ENCODE measurements at places on chromosomes 4 and X.

DNA sequence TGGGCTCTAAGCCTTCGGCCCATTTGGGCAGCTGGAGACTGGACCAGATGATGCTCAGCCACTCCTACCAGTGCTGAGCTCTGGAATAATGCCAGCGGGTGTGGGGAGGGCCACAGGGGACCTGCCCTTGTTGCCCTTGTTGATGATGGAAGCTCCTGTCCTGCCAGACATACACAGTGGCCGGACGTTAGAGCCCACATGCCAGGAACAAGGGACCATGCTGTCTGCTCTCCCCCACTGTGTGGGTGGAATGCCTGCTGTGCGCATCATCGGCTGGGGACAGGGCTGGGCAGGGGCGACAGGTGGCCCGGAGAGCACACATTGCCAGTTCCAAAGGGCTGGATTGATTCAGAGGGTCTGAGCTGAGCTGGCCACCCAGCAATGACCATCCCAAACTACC lies 2.0 kb downstream of the ABLIM2 start:
- no peak for DNase-seq

DNA sequence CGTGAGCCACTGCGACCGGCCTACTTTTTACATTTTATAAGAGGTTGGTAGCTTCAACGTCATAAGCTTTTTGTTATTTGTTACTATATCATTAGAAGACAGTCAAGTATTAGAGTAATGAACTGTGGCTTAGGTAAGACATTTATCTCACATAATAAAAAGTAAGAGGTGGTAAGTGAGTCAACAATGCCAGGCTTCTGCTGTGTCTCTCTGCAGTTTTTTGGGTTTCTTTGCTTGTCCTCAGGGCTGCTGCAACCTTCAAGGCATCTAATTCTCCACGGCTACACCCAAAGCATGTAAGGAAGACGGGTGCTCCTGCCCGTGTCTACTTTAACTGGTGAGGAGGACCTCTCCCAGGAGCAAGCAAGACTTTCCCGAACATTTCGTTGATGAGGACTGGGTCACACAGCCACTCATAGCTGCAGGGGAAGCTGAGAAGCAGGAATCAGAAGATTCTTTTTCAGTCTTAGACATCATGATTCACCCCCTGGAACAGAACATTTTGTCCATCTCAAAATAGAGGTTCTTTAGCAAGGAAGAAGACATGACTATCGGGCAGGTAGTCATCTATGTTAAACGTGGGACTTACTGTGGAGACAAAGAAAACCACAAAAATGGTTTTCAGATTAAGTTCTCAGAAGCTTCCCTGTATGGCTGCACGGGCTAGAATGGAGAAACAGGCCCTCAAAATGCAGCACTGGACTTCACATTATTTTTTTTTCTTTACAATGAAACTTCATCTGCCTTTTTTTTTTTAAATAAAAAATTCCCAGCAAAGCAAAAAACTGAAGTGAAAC lies 13.0 kb upstream of the RHOH start:
- DNase-seq = no peak

DNA sequence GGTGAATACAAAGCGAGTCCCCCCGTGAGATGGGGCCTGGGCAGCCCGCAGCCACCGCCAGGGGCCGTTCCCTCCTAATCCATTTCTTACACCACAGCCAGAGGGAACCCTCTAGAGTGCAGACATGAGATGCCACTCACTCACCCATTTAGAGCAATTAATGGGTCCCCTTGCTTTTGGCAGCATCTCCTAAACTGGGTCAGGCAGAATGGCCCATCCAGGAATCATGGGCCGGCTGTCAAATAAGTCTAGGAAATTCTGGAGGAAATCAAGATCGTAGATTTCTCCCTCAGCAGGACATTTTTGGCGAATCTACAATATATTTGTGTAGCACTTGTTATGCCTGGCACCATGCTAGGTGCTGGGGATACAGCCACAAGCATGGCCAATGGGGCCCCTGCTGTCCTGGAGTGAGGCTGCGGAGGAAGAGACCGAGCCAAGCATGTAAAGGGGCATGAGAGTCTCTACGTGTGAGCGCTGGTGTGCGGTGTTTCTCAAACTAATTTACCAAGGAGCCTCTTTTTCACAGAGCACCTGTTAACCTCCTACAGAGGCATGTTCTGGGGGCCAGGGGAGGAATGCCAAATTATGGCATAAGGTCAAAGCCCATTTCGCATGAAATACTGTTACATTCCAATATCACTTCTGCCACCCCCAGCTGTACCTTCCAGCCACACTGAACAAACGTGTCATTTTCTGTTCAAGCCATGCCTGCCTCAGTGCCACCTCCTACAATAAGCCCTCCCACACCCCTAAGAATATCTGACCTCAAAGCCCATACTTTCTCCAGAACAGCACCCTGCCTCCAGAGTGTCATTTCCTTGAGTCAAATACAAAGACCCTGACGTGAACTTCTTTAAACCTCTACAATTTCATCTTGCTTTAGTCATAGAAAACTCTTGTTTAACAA lies 28.1 kb upstream of the JAKMIP1 start:
- no peak for DNase-seq

DNA sequence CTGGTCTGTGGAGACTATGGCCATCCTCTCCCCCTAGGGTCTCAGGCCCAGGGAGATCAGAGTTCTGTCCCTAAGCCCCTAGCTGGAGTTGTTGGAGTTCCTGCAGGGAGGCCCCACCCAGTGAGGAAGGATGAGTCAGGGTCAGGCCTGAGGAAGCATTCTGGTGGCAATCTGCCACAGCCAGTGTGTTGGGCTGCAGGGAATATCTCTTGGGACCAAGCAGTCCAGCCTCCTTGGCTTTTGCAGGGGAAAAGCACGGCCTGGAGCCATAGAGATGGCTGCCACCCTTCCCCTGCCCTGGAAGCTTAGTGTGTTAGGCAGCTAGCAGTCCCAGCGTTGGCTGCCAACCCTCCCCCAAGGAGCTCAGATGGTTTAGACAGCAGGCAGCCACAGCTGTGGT lies 202.4 kb downstream of the RTL9 start:
- DNase-seq = no peak

GRCh38 chr4:128275346-128275745 lies 12.3 kb downstream of the PGRMC2 start:
- no peak for DNase-seq

DNA sequence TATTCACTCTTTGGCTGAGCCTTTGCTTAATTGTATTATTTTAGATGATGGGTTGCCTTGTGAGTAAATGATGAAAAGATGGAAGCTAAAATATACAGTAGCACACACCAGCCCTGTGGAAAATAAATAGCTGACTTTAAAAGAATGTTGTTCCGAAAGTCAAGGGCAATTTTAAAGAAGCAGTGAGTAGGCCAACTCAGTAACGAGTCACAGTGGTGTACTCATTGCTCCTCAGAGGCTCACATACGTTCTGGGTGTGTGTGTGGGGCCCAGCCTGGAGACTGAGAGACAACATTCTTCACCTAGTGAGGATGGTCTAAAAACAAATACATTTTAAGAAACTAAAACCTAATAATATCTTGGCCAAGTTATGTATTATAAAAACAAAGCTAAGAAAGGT lies 640.3 kb downstream of the TRIML1 start:
- peak; percentile 9 for DNase-seq

- DNase-seq = peak; percentile 75
Observed at GRCh38 chr4:26568446-26568994, 15.4 kb upstream of the TBC1D19 start.

GRCh38 chr4:112201915-112202505 lies 29.6 kb upstream of the AP1AR start:
- no peak for DNase-seq

DNA sequence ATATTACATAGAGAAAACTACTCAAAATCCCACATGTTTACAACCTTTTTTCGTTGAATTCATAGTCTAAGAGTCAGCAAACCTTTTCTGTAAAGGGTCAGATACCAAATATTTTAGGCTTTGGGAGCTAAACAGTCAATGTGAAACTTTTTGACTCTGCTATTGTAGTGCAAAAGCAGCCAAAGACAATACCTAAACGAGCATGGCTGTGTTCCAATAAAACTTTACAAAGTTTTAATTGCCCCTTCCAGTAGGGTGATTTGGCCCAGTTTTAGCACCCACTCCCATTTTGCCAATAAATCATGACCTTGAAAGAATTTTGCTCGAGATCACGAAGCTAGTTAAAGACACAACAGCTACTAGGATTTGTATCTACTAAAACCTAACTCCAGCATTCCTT lies 147.2 kb downstream of the ANKRD50 start:
- DNase-seq = no peak

GRCh38 chrX:142663330-142664095 lies 362.2 kb upstream of the SPANXN4 start:
- DNase-seq = no peak

DNA sequence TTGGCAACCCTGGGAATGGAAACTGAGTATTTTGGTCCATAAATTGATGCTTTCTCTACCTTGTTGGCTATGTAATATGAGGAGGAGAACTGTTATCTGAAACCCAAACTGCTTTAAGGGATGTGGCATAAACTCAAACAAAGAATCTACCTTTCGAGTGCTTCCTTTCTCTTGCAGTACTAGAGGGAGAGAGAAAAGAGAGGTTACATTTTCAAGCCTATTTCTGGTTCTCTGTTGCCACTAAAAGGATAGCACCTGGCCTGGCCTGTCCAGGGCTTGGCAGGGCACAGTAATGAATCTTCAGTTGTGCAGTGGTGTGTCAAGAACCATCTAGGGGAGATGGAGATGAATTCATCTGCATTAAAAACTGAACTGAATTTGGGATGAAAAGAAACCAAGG lies 308.6 kb downstream of the PTTG2 start:
- no peak for DNase-seq

DNA sequence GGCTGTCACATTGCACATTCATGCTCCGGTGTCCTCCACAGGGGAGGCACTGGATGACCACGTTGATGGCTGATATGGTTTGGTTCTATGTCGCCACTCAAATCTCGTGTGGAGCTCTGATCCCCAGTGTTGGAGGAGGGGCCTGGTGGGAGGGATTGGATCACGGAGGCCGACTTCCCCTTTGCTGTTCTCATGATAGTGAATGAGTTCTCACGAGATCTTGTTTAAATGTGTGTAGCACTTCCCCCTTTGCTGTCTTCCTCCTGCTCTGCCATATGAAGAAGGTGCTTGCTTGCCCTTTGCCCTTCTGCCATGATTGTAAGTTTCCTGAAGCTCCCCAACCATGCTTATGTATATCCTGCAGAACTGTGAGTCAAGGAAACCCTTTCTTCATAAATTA lies 22.3 kb upstream of the NAT8L start:
- DNase-seq = no peak

DNA sequence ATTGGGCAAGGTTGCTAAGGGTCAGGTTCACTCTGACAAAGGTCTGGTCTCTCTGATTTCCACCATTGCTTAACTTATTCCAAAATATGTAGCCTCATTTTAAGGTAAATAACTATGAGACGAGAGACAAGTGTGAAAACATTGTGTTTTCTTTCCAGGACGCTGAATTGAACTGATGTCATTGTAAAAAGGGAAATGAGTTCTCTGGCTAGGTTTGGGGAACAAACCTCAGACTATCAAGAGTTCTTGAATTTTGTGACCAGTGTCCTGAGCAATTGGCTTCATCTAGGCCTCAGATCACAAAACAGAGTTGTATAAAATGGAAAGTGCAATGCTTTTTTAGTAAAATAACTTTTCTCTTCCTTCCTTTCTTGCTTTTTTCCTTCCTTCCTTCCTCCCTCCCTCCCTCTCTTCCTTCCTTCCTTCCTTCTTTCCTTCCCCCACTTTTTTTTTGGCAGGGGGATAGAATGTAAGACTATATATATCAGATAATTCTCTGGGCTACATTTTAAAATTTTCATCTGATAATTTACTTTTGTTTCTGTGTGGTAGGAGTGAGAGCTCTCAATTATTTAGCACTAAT lies 30.8 kb upstream of the CXCL8 start:
- DNase-seq = no peak

- no peak for DNase-seq
Observed at GRCh38 chrX:124341396-124342132, 4.8 kb upstream of the SH2D1A start.

DNA sequence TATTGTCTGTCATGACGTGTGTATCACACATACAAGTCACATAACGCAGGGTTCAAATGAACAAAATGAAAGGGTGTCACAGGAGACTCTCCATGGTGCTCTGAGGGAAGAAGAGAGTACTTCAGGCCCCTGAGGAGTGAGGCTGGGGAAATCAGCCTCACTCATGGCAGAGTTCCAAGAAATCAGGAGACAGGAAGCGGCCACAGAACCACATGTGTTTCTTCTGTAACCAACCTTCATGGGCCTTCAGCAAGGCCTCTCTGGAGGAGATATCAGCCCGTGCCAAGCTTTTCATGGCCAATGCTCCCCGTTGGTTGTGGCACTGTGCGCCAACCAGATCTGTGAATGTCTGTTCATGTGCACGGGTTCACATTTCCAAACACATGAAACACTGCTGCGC lies 76.0 kb downstream of the NAT8L start:
- peak; percentile 29 for DNase-seq

- DNase-seq = no peak
Observed at GRCh38 chrX:153967536-153968224, 3.9 kb downstream of the HCFC1 start.

DNA sequence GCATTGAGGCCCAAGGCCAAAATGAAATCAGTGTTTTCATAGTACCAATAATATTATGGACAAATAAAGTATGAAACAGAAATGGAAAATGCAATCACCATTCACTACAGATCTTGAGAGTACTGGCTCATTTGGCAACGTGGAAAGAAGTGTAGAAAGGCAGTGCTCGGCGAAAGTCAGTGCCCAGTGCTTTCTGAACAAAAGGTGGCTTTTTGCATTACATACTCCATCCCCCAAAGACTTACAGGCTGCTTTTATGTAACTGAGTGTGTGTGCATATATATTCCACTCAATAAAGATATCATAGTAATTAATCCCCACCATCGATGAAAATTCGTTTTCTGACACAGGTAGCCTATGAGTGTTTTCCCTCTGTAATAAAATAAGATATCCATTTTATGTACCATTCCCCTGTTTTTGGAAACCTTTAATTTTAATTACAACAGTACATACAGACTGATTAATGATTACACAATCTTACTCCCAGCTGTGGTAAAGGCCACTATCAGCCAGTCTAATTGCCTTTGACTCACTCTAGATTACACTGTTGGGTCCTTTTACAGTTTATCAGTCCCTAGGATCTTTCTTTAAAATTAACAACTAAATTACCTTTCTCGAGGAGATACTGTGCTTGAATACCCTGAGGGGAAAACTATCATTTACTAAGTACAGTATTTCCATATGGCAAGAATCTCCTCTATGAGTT lies 65.9 kb downstream of the MAD2L1 start:
- DNase-seq = peak; percentile 5
